Brain microvascular endothelial cell (primary cell): ENCODE measurements at places on chromosomes 13 and 19.
A peak's percentile ranks its signal among the peaks of the same experiment; 100 is the strongest.

- peak; percentile 71 for DNase-seq
Measured at GRCh38 chr13:99658261-99658991, 157.2 kb downstream of the TM9SF2 start.

DNA sequence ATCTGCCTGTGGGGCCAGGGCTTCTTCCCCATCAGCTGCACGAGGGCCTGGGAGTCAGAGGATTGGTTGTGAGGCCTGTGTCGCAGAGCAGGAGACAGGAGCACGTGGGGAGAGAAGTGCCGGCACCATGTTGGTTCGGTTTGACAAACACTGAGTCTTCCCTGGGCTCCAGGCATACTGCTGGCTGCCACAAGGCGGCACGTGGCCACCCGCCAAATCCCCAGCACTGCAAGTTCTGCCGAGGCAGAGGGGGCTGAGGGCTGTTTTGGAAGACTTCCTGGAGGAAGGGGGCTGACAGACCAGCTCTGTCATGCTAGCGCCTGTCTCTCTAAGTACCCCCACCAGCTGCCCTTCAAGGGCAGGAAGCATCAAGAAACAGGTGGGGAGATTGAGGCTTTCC, 9.5 kb downstream of the SHANK1 start:
- no peak for DNase-seq

- DNase-seq: no peak
Measured at GRCh38 chr13:26270707-26271106, 16.8 kb downstream of the CDK8 start.

DNA sequence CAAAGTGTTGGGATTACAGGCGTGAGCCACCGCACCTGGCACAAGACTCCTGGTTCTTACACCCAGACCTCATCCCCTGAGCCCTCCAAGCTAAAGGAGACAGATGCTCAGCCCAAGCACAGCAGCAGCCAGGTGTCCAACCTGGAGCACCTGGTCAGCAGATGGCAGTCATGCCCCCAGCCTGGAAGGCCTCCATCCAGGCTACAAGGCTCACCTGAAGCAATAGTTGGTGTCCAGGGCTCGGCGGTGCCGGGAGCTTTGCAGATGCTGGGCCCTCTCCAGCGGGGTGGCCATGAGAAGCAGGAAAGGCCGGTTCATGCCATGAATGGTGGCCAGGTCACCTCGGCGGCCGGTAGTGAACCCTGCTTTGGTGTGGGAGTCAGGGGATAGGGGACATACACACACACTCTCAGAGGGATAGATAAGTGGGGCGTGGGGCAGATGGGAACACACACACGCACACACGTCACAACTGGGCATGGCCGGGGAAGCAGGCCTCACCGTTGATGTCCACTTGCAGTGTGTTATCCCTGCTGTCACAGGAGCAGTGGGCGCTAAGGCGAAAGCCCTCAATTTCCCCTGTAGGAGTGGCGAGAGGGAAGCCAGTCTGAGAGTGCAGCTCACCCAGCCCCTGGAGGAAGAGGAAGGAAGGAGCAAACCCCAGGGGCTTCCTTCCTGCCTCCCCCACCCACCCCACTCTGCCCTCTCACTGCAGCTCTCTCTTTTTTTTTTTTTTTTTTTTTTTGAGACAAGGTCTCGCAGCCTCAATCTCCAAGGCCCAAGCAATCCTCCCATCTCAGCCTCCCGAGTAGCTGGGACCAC, 11.8 kb downstream of the TGFB1 start:
- no peak for DNase-seq

- no peak for DNase-seq
Measured at GRCh38 chr19:45477713-45478453, 10.1 kb downstream of the FOSB start.

GRCh38 chr19:53328967-53329366, 4.6 kb upstream of the ZNF845 start:
- no peak for DNase-seq

DNA sequence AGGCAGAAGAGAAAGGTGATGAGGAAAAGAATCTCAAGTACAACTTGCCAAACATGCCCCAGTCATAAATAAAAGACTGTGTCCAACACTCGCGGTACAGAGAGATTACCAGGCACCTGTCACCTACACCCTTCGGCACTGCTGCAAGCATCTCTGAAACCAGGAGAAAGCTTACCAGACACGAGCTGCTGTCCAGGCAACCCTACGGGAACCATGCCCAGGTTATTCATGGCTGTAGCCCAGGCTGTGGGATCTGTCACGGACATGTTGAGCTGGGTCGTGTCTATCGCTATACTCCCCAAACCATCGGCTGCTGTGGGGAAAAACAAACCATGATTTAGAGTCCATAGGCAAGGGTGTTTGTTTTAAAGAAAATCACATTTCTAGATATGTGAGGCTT, 375.0 kb downstream of the ENOX1 start:
- no peak for DNase-seq

GRCh38 chr13:26965952-26966700, 205.5 kb downstream of the USP12 start:
- peak; percentile 32 for DNase-seq

- peak; percentile 10 for DNase-seq
Measured at GRCh38 chr19:32041681-32042292, 303.6 kb upstream of the ZNF507 start.

DNA sequence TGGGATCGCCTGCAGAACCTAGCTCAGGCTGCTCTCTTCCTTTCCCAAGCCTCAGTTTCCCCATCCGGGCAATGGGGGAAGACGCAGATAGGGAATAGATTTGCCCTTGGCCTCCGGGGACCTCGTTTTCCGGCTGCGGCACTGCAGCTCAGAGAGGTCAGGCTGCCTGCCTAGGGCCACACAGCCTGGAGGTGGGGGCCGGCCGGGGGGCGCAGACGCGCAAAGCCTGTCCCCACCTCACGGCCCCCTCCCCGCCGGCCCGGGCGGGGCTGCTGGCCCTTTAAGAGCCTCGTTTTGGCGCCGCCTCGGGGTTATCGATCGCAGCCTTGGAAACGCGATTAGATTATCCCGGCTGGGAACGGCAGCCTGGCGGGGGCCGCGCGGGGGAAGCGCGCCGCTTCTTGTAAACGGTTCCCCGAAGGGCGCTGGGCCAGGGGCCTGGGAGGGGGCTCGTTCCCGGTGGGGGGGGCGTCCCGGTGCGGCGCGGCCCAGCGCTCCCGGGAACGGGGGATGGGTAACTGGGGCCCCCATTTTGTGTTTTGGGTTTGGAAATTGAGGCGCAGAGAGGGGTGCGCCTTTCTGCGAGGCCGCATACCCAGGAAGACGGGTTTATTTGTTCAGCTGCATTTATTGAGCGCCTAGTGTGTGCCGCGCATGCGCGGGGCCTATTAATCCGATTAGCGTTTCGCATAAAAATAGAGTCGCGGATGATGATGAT, 23.4 kb upstream of the TCF3 start:
- DNase-seq: no peak

GRCh38 chr19:19444681-19445155, 39.2 kb downstream of the GATAD2A start:
- DNase-seq: no peak

- DNase-seq: peak; percentile 91
Measured at GRCh38 chr13:98206946-98207345, 29.9 kb upstream of the RNF113B start.

GRCh38 chr19:43725468-43725867, 9.6 kb downstream of the IRGC start:
- DNase-seq: no peak
